ENCODE measurements at places on chromosomes 12 and 14. TPM values are rescaled to one million over a fixed set of nuclear protein-coding genes. Genes with fewer than 3 reads are reported as not detected.

The ANO2 gene
- total RNA-seq = 3.3 TPM

The CELA1 gene
- total RNA-seq = not detected

The TCL1A gene
- not detected for total RNA-seq

The ACVRL1 gene
- total RNA-seq = 61.9 TPM

The ARHGDIB gene
- total RNA-seq = 62.9 TPM

The TPH2 gene
- total RNA-seq = not detected

The KLRC1 gene
- total RNA-seq = 3.0 TPM

The GYS2 gene
- not detected for total RNA-seq

DNA sequence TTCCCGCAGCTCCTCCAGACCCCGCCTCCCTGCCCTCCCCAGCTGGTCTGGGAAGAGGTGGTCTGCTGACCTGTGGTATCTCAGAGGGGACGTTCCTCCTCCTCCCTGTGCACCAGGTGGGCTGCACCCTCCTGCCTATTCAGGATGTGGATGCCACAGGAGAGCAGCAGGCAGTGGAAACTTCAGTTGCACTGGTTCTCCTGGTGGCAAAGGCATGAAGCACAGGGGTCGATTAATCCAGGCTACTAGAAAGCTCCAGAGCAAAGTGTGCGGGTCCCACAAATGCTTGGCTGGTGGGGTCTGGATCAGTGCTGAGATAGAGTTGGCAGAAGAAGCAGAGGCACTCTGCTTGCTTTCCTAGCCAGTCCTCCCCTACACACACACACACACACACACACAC, 197.0 kb downstream of the SLC41A2 start:
- no peak for DNase-seq

DNA sequence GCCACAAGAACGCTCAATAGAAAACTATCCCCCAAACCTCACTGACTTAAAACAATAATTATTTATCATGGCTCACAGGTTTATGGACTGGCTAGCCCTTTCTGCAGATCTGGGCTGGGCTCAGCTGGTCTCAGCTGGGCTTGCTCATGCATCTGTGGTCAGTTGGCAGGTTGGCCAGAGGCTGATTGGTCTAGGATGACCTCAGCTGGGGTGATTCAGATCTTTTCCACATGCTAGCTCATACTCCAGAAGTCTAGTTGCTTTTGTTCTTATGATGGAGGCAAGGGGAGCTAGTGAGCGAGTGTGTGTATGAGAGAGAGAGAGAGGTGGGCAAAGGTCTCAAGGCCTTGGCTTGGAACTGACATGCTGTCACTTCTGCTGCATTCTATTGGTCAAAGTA, 181.2 kb upstream of the NRXN3 start:
- peak; percentile 67 for DNase-seq

DNA sequence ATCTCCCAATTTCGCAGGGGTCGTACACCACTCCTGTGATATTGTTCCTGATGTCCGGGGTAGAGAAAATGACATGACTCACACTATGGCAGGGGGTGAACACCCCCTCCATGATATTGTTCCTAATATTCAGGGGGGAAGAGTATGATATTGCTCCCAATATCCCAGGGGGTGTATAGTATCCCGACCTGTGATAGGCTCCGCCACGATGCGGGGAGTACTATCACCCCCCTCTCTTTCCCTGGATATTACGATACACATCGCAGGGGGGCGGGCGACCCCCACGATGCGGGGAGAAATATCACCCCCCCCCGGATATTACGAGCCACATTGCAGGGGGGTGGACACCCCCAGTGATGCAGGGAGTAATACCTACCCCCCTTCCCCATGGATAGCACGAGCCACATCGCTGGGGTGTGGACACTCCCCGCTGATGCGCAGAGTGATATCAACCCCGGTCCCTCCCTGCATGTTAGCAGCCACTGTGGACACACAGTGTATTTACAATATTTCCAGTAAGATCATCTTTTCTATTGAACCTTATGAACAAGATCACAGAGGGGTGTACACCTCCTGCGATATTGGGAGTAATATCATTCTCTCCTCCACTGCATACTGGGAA, 17.7 kb downstream of the SMIM41 start:
- no peak for DNase-seq

- no peak for DNase-seq
Observed at GRCh38 chr12:118981285-118982211, at the start of gene SRRM4. TSS of gene SRRM4 (plus strand) at chr12:118981541. CDS start at chr12:118981883, 342 bp downstream.

DNA sequence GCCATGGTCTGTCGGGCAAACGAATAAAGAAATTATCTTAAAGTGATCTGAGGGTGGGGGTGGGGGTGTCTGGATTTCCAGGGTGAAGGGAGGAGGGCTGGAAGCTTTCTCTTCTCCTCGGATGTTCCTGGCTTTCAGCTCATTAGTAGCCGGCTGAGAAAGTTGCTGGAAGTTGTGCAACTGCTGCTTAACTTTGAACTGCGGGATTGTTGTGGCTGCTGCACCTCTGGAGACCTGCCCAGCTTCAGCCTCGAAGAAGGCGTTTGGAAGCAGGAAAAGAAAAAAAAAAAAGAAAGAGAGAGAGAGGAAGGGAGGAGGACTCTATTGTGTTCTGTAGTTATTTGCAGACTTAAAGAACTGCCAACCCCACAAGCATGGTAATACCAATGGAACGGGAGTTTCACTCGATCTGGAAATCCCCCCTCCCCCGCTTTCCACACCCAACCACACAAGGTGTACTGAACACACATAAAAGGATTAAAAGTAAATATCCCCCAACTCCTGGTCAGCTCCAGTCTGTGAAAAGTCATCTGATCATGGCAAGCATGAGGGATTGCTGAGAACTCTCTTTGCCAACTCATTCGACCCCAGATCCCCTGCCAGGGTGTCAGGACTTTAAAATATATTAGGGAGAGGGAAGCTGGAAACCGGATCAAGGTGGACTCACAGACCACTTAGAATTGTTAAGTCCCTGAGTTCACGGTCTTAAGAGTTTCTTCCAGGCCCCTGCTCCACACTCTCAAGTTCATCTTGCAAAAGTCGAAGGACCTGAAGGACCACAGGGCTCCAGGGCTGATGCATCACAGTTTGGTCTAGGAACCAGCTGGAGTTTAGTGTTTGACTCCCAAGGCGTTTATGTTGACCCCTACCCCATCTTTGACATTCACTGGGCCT, at the start of gene RASSF9:
Gene RASSF9, minus strand, starts transcription at position 213 of the 894 bp plus-strand sequence. Its CDS starts 208 bp downstream, at position 5.
- peak; percentile 84 for DNase-seq

- no peak for DNase-seq
Observed at GRCh38 chr12:30614031-30614430, 81.6 kb downstream of the IPO8 start.

GRCh38 chr12:33654313-33654712, 214.7 kb upstream of the SYT10 start:
- DNase-seq = no peak

- DNase-seq = no peak
Observed at GRCh38 chr12:106722837-106723236, 51.6 kb upstream of the RIC8B start.

DNA sequence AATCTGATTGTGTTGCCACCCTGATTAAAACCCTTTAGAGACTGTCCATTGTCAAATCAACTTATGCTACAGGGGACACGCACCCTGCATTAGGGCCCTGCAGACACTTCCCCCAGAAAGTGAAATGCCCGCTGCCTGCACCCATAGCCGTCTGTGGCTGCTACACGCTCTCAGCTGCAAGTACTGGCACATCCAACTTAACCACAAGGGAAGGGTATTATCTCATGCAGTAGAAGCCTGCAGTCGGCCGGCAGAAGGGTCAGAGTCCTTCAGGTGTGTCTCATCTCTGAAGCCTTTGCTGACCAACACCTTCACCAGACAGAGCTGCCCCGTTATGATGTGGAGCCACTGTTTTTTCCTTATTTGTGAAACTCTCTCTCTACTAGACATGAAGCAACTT, 20.8 kb downstream of the CFAP251 start:
- no peak for DNase-seq

- no peak for DNase-seq
Observed at GRCh38 chr12:68559984-68560850, 50.5 kb upstream of the RAP1B start.

DNA sequence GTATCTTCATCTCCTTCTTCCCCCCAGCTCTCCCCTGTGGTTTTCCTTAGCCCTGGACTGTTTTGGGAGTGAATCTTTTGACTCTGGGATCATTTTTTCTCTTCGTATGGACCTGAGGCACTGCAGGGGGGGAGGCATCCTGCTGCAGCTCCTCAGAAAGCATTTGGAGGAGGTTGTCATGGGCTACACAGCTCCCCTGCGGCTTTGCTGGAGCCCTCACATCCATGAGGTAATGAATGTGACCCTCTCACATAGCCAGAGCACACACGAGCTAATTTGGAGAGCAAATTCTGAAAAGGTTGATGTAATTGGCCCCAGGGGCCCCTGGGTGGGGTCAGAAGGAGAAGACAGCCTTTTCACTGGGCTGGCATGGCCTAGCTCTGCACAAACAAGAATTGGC, 110.9 kb downstream of the PAH start:
- no peak for DNase-seq

- no peak for DNase-seq
Observed at GRCh38 chr12:71536939-71537622, 97.5 kb downstream of the LGR5 start.

DNA sequence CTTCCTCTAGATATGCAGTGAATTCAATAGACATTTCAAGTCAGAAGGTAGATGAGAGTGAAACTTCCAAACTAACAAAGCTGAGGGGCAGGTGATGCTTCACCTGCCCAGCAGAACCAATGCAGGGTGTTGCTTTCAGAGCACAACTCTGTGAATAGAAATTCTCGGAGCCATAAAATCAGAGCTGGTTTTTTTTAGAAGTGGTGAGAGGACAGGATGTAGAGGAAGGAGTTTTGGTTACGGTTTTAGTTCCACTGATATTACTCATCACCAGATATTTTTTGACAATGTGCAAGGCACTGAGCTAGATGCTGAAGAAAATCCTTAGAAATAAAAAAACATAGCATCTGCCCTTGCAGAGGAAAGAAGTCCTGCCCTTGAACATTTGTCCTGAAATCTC, 62.2 kb downstream of the BMP4 start:
- DNase-seq = no peak

DNA sequence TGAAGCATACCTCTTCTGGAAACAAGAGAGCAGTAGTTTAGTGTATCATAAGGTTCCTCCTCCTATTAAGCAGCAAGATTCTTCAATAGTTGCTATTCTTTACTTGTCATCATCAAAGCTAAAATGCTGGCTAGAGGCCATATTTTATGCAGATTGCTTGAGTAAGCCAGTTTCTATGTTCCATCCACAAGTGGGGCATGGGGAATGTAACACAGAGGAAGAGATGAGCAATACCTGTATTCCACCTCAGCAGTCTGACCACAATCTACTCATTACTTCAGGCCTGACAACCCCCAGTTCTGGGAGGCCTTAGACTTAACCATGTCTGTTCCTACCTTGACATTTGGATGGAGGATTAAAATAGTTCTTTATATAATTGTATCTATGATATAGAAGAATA, 423.6 kb downstream of the BTG1 start:
- DNase-seq = no peak

- DNase-seq = peak; percentile 81
Observed at GRCh38 chr12:2958432-2959191, 585 bp upstream of the TEAD4 start.

DNA sequence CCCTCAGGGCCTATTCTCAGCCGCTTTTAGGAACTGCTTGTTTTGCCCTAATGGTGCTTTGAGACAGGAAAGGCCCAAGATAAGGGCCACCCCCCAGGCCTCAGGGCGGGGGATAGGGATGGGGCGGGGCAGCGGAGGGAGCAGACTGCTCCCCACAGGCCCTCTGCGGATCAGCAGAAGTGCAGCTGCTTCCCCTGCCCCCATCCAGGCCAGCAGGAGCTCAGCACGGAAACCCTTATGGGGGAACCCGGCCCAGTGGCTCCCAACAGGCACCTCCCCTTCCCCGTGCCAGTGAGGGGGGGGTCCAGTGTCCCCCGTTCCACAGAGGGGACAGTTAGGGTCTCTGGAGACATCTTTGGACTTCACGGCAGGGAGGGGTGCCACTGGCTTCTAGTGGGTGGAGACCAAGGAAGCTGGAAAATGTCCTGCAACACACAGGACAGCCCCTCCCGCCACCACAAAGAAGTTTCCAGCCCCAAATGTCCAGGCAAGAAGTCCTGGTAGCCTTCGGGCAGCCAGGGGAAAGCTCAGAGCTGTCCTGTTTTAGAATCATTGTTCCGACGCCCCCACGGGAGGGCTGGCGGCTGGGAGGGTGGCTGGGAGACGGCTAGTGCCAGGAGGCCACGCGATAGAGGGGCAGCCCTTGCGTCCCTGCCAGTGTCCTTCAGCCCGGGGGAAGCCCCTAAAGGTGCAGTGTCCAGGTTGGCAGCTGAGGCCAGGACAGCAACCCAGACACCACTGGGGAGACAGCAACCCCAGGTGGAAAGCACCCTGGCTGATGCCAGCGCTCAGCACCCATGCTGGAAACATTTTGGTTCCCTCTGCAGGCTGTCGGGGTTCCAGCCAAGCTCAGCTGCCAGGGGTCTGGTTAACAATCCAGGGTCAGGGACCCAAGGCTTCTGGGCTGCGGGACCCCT, 10.4 kb upstream of the GPR132 start:
- peak; percentile 81 for DNase-seq

DNA sequence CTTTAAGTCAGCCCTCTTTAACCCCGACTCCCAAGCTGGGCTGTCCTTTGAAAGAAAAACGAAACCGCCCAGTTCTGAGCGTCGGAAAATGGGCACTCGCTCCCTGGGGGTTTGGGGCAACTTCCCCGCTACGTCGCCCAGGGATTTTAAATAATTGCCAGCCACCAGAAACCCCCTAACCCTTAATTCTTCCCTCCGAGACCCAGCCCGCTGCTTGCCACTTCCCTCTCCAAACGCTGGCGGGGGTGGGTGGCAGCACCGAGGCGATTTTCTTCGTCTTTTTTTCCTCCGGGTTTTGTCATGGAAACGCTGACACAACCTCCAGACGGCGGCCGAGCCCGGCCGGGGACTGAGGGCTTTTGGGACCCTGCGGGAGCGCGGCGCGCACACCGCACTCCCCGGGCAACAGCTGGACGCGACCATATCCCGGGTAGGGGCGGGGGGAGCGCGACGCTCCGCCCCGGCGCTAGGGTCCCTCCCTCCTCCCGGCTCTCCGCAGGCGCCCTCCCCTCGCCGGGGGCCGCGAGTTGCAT, at the start of gene CHST11:
Gene CHST11, plus strand, starts transcription at position 532 of the 533 bp plus-strand sequence.
- DNase-seq = peak; percentile 68

DNA sequence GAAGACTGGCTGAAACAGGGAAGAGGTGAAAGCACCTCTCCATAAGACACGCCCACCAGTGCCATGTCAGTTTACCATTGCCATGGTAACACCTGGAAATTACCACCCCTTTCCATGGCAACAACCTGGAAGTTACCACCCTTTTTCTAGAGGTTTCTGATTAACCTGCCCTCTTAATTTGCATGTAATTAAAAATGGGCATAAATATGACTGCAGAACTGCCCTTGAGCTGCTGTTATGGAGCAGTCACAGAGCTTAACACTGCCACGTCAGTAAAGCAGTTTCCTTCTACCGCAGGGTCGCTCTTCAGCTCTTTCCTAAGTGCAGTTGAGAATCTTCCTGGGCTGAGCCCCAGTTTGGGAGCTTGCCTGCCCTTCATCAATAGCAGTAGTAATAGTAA, 55.2 kb downstream of the RASSF3 start:
- DNase-seq = peak; percentile 30

All from thyroid gland (tissue), 4 donors.